ENCODE measurements at places on chromosomes 12 and 14.
A peak's percentile ranks its signal among the peaks of the same experiment; 100 is the strongest.

DNA sequence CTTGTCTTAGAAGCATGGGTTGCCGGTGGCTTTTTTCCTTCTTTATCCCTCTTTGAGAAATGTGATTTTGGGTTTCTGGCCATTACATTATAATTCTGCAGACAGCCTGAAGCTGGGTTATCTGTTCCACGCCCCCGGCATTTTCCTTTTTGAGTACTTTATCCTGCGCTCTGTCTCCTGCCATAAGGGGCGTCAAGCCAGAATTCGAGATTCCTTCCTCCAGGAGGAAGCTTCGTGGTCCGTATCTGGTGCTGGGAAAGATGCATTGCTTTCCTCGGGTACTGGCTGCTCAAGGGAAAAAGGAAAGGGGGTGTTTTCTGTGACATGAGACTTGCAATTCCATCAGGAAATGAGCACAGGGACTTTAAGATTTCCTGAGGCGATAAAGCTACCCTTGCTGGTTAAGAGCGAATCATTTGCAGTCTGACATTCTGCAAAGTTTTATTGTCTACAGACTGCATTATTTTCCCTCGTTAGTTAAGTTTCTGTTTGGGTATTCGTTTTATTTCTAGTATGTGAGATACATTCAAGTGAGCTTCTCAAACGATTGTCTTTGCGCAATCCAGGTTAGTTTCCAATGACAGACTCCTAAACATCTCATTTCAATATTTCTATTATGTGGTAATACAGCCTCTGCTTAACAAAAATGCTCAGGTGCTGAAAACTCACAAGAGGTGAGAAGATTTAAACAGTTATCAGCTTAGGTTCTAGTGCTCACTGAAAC is 694 bp downstream of the AKAP5 start:
- peak; percentile 64 for DNase-seq

GRCh38 chr14:32438517-32438916 is 109.4 kb downstream of the AKAP6 start:
- no peak for DNase-seq

DNA sequence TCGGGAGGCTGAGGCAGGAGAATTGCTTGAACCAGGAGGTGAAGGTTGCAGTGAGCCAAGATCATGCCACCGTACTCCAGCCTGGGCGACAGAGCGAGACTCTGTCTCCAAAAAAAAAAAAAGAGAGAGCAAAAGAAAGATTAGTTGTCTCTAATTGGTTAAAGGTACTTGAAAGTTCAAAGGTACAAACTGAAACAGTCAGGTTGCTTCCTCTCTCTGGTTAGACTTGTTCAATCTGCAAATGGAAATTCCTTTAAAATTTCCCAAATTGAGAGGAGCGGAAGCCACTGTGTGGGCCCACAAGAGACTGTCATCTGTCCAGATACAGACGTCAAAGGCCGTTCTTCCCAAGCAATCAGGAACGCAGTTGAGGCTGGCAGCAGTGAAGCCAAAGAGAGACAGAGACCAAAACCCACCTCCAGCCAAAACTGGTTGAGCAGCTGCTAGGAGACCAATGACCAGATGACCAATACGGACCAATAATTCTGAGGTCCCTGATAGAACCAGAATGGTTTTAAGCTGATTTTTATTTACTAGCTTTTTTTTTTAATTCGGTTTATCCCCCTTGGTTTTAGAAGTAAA is 63.6 kb downstream of the GCH1 start:
- DNase-seq, result no peak

GRCh38 chr14:93749076-93749420 is 39.2 kb downstream of the PRIMA1 start:
- no peak for DNase-seq

DNA sequence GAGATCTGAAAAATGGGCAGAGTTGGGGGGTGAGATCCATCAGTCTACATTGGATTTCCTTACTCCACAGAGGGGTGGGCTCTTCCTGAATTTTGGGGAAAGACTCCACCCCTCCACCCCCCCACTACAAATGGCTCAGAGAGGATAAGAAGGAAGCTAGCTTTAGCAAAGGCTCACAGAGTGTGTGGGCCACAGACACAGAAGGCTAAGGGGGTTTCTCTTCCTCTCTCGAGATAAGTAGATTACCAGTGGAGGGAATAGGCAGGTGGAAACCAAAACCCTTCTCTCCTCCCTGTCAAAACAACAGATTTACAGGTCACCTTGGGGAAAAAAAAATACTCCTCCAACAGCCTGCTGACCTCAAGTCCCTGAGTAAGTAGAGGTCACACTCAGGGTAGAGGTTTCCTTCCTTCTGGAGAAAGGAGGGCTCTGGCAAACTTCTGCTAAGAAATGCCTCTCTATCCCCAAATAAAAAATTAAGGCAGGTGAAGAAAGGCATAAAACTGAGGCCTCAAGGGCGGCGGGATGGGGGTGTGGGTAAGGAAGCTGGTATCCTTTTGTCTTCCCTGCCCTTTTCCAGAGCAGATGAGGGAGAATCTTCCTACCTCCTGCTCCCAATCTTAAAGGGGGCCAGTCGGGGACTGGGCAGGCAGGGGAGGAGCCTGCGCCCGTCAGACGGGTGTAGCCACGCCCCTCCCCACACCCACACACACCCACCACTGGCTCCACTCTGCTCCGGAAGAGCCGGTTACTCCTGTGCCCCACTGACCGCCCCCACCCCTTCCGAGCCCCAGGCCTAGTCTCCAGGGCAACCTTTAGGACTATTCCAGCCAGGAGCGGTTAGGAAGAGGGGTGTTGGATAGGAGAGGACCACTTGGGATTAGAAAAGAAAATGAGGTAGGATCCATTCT is 1.9 kb upstream of the BAZ2A start:
- DNase-seq, result peak; percentile 38

DNA sequence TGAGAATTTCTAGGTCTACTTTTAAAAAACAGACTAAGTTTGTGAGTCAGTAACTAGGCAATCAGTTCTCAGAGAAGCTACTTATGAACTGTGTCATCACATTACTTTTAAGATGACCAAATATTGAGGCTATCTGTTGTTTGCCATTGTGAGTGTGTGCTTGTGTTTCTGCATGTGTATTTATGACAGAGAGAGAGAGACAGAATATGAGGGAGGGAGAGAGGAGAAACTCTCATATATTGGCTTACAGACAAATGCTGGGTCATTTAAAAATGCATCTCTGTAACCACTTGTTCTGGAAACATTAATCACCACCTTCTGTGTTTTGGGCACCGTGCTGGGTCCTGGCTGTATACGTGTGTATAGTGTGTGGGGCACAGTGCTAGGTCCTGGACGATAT is 161.5 kb upstream of the FRMD6 start:
- DNase-seq, result peak; percentile 56

DNA sequence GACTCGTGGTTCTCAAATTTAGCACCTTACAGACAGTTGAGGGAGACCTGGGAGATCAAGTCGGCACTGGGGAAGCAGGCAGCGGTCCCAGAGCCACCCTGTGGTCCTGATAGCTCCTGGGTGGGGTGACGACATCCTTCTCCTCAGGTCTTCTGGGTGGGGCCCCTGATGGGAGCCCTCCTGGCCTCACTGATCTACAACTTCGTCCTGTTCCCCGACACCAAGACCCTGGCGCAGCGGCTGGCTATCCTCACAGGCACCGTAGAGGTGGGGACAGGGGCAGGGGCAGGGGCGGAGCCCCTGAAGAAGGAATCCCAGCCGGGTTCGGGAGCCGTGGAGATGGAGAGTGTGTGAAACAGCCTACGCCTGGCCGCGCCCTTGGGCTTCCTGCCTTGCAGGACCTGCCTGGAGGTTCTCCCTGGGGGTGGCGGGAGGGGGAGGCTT is 2.6 kb downstream of the AQP6 start:
- no peak for DNase-seq

DNA sequence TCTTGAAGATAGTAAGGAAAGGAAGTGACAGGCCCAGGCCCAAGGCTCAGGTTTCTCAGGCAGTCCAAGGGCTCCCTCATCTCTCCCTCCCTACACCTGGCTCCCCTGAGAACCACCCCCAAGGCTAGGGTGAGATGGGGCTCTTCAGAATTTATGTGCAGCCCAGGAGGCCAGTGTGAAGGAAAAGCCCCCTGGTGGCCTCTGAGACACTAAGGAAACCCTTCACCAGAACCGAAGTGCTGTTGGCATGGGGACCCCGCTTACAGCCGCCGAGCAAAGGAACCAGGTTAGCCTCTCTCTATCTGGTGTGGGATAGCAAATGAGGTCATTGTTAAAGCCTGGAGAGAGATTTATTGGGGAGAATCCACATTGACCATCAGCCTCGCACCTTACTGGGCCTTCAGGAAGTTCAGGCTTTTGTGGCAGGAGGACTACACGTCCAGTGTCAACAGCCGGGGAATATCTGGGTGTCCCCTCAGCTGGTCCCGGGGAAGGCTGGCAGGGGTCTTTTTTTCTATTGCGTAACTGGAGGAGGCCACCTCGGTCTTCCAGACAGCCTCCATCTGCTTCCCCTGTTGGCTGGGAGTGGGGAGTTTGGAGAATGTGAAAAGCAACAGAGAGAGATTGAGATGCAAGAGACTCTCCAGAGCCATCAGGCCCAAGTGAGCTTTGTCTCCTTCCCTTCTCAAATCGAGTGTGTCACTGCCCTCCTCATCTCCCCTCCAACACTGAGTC is 18.1 kb downstream of the FAM186B start:
- DNase-seq, result no peak

- no peak for DNase-seq
Observed at GRCh38 chr12:47312808-47313426, 233.2 kb upstream of the AMIGO2 start.

DNA sequence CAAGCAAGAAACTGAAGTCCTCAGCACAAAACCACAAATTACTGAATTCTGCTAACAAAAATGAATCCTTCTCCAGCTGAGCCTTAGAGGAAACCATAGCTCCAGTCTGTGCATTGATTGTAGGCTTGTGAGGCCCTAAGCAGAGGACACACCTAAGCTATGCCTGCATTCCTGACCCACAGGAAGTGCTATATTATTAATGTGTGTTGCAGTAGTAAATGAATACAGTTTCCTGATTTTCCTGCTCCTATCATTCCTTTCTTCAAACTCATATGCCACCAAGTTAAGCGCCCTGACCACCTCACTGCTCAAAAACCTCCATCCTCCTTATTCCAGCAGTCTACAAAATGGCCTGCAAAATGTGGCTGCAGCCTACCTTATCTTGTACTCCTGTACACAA is 151.9 kb upstream of the ABCD2 start:
- no peak for DNase-seq

DNA sequence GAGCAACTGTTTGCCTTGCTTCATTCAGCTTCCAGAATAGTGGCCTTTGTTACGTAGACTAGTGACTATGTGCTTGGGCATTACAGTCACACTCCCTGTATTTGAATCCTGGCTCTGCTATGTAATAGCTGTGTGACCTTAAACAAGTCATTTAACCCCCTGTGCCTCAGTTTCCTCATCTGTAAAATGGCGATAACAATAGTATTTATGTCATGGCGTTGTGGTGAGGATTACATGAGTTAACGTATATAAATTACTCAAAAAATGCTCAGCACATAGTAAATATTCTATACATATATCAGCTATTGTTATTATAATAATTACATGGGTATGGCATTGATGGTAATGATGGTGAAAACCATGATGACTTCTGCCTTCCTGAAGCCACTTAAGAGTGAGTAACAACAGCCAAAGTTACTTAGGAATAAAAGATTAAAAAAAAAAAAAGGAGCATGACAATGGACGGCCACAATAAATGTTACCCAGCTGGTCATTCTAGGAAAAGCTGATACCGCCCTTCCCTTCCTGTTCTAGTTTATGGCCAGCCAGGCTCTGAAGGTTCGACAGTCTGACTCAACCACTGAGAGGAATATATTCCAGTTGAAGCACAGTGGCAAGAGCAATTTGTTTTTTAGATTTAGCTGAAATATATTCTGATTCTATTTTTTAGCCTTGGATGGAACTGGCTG is 9.9 kb upstream of the ADIPOR2 start:
- DNase-seq, result no peak

GRCh38 chr12:121144416-121144914 is 11.8 kb downstream of the P2RX7 start:
- DNase-seq, result no peak

- DNase-seq, result no peak
Observed at GRCh38 chr14:64760916-64761315, 56.7 kb downstream of the PLEKHG3 start.

DNA sequence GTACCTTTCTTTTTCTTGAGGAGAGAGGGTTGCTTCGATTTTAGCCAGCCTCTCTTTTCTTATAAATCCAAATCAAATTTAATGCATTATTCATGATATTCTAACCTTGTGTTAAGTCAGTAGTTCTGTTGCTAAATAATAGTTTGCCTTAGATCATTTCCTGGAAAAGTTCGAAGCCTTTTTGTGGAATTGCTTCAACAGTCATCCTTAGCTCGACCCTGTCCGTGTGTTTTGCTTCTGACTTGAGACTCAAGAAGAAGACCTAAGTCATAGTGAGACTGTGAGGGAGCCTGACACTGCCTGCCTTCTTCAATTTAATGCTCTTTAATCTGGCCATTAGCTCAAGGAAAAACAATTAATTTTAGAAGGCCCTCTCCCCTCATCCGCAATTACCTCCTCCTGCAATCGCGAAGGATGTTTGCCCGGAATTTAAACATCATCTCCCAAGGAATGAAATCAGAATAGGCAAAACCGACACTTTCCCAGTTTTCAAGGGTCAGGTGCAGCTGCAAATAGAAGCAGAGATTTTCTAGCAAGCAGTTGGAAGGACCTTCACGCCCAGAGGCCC is 453 bp upstream of the SLC4A8 start:
- no peak for DNase-seq

GRCh38 chr14:105562713-105563346 is 36.4 kb downstream of the TMEM121 start:
- DNase-seq, result no peak

- no peak for DNase-seq
Observed at GRCh38 chr12:6703631-6704030, 3.0 kb upstream of the PIANP start.

DNA sequence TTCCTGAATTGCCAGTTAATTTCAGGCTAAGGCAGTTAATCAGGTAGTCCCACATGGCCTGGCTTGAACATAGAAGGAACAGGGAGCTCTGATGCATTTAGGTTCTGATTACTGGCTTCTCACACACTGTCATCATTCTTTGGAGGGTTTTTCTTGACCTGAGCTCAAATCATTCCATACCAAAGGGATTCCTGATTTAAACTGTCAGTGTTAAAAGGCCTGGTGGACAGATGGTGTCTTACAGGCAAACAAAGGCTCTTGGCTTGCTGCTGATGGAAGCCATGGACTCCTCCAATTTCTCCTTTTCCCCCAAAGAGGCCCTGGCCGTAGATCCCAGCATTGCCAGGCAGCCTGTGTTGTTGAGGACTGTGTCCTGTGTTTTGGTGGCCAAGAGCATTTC is 30.2 kb downstream of the CACNA1C start:
- DNase-seq, result peak; percentile 31
